ENCODE measurements at places on chromosomes 1 and 21.

DNA sequence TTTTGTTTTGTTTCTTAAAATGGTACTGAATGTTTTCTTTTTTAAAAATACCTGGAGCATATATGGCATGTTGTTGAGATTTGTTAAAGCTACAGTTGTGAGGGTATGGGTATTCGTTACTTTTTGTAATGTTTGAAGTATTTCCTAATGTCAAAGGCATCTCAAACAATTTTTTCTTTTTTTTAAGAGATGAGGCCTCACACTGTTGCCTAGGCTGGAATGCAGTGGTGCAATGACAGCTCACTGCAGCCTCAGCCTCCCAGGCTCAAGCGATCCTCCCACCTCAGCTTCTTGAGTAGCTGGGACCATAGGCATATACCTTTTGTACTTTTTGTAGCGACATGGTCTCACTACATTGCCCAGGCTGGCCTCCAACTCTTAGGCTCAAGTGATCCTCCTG lies 16.1 kb downstream of the CLCN6 start:
- DNase-seq, result no peak

- no peak for DNase-seq
These were observed 9.1 kb downstream of the PTGFRN start for GRCh38 chr1:116918714-116919357.

GRCh38 chr1:100835866-100836842 lies 58.5 kb downstream of the EXTL2 start:
- DNase-seq, result no peak

DNA sequence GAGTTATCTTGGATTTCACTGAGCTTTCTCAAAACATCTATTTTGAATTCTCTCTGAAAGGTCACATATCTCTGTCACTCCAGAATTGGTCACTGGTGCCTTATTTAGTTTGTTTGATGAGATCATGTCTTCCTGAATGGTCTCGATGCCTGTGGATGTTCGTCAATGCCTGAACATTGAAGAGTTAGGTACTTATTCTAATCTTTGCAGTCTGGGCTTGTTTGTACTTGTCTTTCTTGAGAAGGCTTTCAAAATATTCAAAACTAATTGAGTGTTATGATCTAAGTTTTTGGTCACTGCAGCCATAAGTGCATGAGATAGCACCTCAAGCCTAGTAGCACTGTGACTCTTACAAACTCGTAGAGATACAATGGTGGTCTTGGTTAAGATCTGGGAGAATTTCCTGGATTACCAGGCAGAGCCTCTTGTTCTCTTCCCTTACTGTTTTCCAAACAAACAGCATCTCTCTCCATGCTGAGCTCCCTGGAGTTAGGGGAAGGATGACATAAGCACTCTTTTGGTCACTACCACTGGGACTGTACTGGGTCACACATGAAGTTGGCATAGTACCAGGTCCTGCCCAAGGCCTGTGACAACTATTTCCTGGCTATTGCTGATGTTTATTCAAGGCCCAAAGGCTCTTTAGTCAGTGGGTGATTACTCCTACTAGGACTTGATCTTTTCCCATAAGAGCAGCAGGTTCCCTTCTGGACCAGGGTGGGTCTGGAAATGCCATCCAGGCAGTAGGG lies 25.6 kb downstream of the SLC22A15 start:
- no peak for DNase-seq

GRCh38 chr1:111737216-111738132 lies 1.7 kb downstream of the INKA2 start:
- DNase-seq, result no peak

GRCh38 chr1:82330330-82330729 lies 529.6 kb downstream of the ADGRL2 start:
- no peak for DNase-seq

DNA sequence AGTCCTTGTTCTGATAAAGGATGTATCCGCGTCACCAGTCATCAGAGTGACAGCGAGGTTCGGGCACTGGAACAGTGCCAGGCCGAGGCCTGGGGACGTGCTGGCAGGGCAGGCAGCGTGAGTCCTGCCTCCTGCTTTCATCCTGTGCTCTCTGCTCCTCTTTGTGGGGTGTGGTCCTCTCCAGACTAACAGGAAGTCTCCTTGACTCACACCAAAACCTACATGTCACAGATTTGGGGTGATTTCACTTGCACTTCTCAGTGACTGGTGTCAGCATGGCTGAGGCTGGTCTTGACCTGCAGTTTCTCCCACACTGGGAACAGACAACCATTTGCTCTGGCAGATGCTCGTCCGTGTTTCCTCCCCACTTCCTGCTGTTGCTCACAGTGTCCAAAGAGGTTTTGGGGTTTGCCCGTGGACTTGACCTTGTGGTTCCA lies 8.8 kb upstream of the NLRP3 start:
- DNase-seq, result peak; percentile 62

DNA sequence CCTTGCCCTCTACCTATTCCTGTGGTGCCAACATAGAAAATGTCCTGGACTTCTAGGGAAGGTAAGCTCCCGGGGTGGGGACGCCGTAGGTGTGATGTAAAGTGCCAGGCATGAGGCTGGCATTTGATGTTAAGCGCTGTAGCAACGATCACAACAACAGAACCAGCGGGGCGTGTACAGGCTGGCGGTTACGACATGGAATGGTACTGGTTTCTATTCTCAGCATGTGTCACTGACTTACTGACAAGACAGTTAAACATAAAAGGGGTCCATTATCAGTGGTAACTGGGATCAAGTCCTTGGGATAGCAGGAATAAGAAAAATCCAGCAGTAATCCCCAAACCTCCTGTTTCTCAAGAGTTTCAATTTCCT lies 58.9 kb downstream of the TGFBR3 start:
- no peak for DNase-seq
